ENCODE measurements at places on chromosomes 2 and 18. TPM values are rescaled to one million over a fixed set of nuclear protein-coding genes. Genes with fewer than 3 reads are reported as not detected.

Gene SIX3
- total RNA-seq: 0.17 TPM

GRCh38 chr2:10305715-10306114 is 3.0 kb downstream of the HPCAL1 start:
- DNase-seq: no peak

DNA sequence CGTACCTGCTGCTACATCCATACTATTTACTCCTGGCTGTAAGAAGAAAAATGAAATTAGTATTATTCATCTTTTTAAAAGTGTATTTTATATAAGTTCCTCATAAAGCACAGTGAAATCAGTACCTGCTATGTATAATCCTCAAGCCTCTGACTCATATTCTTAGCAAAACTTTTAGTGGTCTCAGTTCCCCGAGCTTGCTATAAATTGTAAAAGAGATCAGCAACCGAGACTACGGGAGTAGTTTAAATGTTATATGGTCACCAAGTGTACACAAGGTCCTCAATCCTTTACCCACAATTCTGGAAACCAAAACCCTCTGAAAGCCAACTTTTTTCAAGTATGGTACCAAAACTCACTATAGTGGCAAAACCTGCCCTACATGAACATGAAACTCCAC is 24.2 kb downstream of the PRPF40A start:
- DNase-seq: no peak

DNA sequence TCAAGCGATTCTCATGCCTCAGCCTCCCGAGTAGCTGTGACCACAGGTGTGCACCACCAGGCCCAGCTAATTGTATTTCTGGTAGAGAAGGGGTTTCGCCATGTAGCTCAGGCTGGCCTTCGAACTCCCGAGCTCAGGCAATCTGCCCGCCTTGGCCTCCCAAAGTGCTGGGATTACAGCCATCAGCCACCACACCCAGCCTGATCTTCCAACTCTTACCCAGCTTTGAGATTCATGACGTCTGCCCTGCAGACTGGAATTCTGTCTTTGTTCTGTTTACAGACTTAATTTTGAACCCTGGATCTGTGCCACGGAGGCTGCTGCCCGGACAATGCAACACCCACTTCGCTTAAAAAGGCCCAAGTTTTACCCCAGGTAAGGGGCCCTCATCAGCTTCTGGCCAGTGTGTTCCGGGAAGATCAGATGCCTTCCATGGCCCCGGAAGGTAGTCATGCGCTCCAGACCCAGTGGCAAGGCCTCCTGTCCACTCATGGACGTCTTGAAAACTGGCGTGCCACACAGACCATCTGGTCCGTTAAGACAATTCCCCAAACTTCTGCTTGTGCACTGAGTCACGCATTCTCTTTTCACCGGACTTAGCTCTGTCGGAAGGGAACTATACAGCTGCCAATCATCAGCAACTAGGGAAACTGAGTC is 5.5 kb downstream of the PXDN start:
- no peak for DNase-seq

GRCh38 chr2:21279525-21279924 is 155.8 kb downstream of the TDRD15 start:
- DNase-seq: no peak

DNA sequence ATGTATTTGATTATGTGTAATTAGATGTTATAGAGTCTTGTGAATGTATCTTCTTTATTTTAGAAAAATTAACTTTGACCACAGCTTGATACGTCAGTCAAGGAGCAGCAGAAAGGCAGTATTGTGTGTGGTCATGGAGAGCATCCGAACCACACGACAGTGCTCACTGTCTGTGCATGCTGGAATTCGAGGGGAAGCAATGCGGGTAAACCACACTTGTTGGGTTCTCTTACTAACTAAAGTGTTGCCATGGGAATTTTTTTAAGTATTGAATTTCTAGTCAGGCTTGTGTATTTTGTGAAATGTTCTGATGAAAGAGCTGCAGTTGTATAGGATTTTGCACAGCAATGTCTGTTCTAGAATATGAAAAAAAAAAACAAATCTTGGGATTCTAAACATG is 4.8 kb downstream of the PJVK start:
- DNase-seq: no peak
